Uterus (tissue), 4 donors: ENCODE measurements at places on chromosomes 4 and X. TPM values are rescaled to one million over a fixed set of nuclear protein-coding genes. Genes with fewer than 3 reads are reported as not detected.

DNA sequence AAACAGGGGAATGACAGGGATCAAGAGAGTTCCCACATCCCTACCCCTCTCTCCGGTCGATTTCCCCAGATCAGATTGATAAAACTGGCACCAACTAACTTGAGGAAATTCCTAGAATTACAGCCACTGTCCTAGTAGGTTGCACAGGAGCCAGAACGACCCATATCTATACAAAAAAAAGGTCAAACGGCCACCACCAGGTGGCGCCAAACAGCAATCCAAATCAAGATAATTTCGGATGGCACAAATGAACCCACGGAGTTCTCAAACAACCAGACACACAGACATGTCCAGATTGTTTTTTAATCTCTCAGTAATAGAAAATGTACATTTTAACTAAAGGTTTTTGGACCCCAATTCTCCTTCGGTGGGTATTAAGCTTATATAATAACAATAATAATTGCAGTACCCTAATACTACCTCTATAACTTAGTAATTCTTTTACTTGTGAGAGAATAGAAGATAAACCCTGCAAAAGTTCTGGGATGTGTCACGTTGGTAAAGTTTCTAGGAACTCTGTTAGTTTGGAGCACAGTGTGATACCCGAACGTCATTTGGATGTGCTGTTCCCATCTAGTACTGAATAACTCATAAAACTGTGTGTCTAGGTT lies 212.6 kb downstream of the SPOCK3 start:
- H3K27me3 ChIP-seq, result no peaks in the 10 kb centered on the region
- no peaks in the 10 kb centered on the region for H3K36me3 ChIP-seq

DNA sequence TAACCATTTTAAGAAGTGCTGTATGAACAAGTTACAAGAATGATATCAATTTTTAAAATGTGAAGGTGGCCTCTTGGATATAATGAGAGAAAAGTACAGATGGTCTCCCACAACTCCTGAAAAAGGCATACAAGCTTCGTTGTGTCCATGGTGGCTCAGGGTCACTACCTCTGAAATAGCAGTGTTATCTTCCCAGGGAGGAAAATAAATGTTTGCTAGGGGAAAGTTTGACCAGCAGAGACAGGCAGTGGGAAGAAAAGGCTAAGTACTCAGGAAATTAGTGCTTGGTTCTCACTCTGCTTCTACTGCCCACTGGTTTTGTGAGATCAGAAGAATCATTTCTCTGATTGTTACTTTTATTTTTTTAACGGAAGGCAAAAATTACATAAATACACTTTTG lies 39.4 kb downstream of the PPP1R2C start:
- no peaks in the 10 kb centered on the region for H3K4me1 ChIP-seq
- no peak overlapping the region for H3K4me3 ChIP-seq
- no peaks in the 10 kb centered on the region for H3K36me3 ChIP-seq
- no peak for DNase-seq
- H3K27me3 ChIP-seq, result no peaks in the 10 kb centered on the region
- H3K27ac ChIP-seq, result no peak overlapping the region

GRCh38 chr4:81557306-81557705 lies 85.6 kb upstream of the RASGEF1B start:
- peaks cover 2% of the 10 kb centered on the region for H3K4me1 ChIP-seq
- no peaks in the 10 kb centered on the region for H3K27me3 ChIP-seq
- no peak for DNase-seq

- H3K27ac ChIP-seq, result no peak overlapping the region
- H3K4me1 ChIP-seq, result no peaks in the 10 kb centered on the region
- no peak overlapping the region for H3K4me3 ChIP-seq
- no peaks in the 10 kb centered on the region for H3K36me3 ChIP-seq
- no peak for DNase-seq
Measured at GRCh38 chr4:1991087-1991486, 17.7 kb downstream of the NELFA start.

GRCh38 chrX:20067709-20068561 lies 48.8 kb downstream of the MAP7D2 start:
- H3K36me3 ChIP-seq, result no peaks in the 10 kb centered on the region
- H3K27me3 ChIP-seq, result no peaks in the 10 kb centered on the region
- H3K27ac ChIP-seq, result no peak overlapping the region
- no peaks in the 10 kb centered on the region for H3K4me1 ChIP-seq
- peak; percentile 88 for DNase-seq

GRCh38 chr4:188254211-188254610 lies 115.0 kb downstream of the TRIML1 start:
- H3K27me3 ChIP-seq, result no peaks in the 10 kb centered on the region
- no peak for DNase-seq
- H3K4me1 ChIP-seq, result no peaks in the 10 kb centered on the region
- no peak overlapping the region for H3K27ac ChIP-seq
- H3K4me3 ChIP-seq, result no peak overlapping the region

- no peak overlapping the region for H3K27ac ChIP-seq
- no peaks in the 10 kb centered on the region for H3K27me3 ChIP-seq
- no peaks in the 10 kb centered on the region for H3K4me1 ChIP-seq
- no peak overlapping the region for H3K4me3 ChIP-seq
- no peaks in the 10 kb centered on the region for H3K36me3 ChIP-seq
Measured at GRCh38 chrX:137354851-137355250, 211.1 kb upstream of the ZIC3 start.

DNA sequence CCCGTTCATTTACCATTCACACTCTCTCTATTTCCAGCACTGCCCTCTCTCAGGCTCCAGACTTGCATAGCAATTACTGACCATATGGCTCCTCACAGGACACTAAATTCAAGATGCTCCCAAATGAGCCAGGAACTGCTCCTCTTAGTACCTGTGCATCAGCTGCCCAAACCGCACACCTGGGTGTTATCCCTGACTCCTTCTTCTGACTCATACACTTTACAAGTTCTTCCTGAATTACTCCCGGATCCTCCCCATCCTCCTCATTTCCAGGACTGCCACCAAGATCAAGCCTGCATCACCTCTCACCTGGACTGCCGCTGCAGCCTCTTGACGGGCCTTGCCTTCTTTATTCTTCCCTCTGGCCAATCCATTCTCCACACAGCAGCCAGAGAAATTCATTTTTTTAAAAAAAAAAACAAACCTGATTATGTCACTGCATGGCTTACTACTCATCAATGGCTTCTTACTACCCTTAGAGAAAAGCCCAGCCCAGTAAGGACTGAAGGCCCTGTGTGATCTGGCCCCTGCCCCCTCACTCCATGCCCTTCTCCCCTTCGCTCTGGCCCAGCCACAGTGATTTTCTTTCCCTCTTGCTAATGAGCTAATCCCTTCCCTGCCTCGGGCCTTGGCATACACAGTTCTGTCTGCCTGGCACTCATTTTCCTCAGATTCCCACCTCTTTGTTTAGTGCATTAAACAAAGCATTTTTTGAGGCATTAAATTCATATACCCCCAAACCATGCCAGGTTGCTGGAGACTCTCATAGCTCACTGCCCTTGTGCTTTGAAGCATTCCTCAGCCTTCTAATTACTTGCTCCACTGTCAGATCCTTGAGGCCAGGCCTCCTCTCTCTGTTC lies 92.0 kb downstream of the PDGFRA start:
- H3K27me3 ChIP-seq, result no peaks in the 10 kb centered on the region
- no peaks in the 10 kb centered on the region for H3K4me1 ChIP-seq
- H3K36me3 ChIP-seq, result no peaks in the 10 kb centered on the region
- H3K27ac ChIP-seq, result no peak overlapping the region

- DNase-seq, result no peak
- H3K27ac ChIP-seq, result no peak overlapping the region
- no peaks in the 10 kb centered on the region for H3K27me3 ChIP-seq
Measured at GRCh38 chr4:10181745-10182445, 65.3 kb upstream of the WDR1 start.

DNA sequence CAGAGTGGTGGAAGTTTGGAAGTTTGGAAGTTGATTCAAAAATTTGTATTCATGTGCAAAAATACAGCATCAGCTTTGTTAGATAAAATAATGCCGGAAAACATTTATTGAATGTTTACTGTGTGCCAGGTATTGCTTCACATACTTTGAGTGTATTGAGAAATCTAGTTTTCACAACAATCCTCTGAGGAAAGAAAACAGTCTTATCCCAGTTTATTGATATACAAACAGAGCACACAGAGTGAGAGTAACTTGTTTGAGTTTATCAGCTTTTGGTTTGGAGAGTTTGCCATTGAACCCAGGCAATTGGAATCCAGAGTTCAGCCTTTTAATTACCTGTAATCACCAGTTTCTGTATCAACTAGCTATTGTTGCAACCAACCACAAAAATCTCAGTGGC lies 127.2 kb upstream of the RPS6KA3 start:
- no peak for DNase-seq
- H3K36me3 ChIP-seq, result no peaks in the 10 kb centered on the region
- H3K27me3 ChIP-seq, result no peaks in the 10 kb centered on the region
- H3K4me3 ChIP-seq, result no peak overlapping the region
- no peak overlapping the region for H3K27ac ChIP-seq
- no peaks in the 10 kb centered on the region for H3K4me1 ChIP-seq

TMPRSS11B gene
- total RNA-seq, result not detected

BST1 gene
- not detected for total RNA-seq

IBSP gene
- not detected for total RNA-seq

CFAP99 gene
- 0.21 TPM for total RNA-seq
